ENCODE measurements at places on chromosomes 13 and 19.

GRCh38 chr13:101869553-101869952 lies 417.1 kb downstream of the ITGBL1 start:
- no peak for DNase-seq

GRCh38 chr13:75368167-75368566 lies 113.8 kb downstream of the TBC1D4 start:
- DNase-seq: no peak

- DNase-seq: no peak
Measured at GRCh38 chr19:50975766-50976165, 6.4 kb upstream of the KLK6 start.

DNA sequence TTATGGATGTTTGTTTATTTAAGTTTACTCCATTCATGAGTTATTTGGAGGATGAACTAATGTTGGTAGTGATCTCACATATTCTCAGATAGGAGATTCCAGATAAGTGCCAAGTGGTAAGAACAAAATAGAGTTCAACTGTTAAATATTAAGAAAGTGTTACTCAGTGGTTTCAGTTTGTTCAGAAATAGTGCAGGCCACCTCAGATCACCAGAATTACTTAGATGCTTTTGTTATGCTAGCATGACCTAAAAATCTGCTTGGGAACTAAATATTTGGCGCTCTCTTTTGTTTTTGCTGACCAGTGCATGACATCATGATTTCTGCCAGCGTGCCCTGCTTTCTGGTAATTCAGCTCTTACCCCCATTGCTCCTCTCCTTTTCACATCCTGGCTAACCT lies 15.6 kb downstream of the CLDN10 start:
- DNase-seq: no peak

GRCh38 chr19:56927791-56928207 lies 87.3 kb upstream of the PEG3 start:
- DNase-seq: no peak
